Hematopoietic multipotent progenitor cell treated with erythropoietin and hydrocortisone succinate and interleukin-3 and kit ligand, for 6 days (in vitro differentiated cells): ENCODE measurements at places on chromosomes 3 and 15.

DNA sequence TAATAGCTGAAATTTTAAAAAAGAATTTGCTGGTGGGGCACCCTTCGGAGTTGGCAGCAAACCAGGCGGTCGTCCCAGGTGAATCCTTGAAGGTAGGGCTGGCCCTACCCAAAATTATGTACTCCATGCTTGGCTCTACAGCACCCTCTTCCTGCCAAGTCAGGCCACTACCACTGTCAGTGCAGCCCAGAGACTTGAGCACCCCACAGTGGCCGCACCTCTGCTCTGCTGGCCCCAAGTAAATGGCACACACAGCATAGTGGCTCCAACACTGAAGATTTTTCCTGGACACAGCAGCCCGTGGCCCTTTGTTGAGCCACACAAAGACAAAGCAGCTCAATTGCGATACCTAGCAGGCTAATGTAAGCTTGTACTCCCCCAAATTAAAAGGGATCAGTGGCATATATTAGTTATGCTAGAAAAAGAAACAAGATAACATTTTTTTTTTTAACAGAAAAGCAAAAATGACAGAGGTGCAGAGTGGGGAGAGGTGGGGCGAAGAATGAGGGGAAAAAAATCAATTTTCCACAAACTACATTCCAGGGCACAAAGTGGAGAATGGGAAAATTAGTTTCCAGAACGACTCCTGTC, 250.5 kb downstream of the UACA start:
- peak; percentile 90 for DNase-seq

GRCh38 chr3:134352031-134352671, 22.1 kb downstream of the AMOTL2 start:
- no peak for DNase-seq

GRCh38 chr15:96285729-96286254, 44.7 kb upstream of the NR2F2 start:
- DNase-seq: no peak

DNA sequence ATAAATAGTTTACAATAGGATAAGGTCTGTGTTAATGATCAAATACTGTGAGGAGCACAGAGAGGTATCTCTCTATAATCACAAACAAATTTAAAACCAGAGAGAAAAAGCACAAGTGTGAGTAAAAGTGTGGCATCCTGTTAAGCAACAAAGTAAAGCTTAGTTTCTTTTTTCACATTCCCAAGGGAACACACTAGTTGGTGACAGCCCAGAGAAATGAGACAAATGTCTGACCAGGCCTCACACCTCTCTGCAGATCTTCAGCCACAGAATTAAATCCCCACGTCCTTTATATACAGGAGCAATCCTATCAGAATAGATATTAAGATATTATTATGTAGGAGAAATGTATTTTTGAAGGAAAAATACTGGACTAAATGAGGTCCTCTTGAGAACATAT, 2.7 kb downstream of the FBN1 start:
- DNase-seq: no peak
